ENCODE measurements at places on chromosomes 7 and 10.
A peak's percentile ranks its signal among the peaks of the same experiment; 100 is the strongest.

DNA sequence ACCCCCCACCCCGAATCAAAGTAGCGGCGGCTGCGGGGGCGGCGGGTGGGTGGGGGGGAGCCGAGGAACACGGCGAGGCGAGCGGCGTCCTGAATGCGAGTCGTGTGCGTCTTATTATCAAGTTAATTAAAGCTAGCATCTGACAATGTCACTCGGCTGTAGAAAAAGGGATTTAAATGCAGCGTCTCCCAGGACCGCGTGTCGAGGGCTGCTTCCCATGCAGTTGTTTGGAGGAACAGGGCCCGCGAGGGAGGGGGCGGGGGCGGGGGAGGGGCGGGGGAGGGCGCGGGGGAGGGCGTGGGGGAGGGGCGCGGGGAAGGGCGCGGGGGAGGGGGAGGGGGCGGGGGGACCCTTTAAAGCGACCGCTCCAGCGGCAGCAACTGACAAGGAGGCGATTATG lies 2.7 kb upstream of the UNCX start:
- DNase-seq = no peak

- no peak for DNase-seq
Measured at GRCh38 chr7:158097453-158098124, 490.0 kb downstream of the PTPRN2 start.

DNA sequence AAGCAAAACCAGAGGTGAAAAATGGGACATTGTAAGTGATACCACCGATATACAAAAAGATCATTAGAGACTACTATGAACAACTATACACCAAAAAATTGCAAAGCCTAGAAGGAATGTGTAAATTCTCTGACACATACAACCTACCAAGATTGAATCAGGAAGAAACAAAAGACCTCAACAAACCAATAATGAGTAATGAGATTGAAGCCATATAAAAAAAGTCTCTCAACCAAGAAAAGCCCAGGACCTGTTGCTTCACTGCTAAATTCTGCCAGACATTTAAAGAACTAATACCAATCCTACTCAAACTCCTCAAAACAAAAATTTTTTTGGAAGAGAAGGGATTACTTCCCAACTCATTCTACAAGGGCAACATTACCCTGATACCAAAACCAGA lies 134.0 kb downstream of the TPST1 start:
- DNase-seq = no peak

DNA sequence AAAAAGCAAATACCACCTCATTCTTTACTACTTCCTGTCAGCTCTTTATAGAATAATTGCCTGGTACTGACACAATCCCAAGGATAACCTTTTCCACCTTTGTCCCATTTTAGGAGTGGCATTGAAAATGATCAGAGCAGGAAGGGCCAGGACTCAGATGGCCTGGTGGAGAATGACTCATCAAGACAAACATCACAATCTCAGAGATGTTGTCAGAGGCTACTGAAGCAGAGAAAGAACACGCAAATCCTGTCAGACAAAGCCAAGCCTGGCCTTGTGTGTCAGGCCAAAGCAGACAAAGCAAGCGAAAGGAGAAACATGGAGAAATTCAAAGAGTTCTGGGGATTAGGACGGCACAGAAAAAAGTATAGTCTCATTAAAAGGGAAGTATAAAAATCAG lies 40.9 kb downstream of the NSUN6 start:
- DNase-seq = no peak

- DNase-seq = no peak
Measured at GRCh38 chr7:150369748-150370501, 1.3 kb downstream of the REPIN1 start.

DNA sequence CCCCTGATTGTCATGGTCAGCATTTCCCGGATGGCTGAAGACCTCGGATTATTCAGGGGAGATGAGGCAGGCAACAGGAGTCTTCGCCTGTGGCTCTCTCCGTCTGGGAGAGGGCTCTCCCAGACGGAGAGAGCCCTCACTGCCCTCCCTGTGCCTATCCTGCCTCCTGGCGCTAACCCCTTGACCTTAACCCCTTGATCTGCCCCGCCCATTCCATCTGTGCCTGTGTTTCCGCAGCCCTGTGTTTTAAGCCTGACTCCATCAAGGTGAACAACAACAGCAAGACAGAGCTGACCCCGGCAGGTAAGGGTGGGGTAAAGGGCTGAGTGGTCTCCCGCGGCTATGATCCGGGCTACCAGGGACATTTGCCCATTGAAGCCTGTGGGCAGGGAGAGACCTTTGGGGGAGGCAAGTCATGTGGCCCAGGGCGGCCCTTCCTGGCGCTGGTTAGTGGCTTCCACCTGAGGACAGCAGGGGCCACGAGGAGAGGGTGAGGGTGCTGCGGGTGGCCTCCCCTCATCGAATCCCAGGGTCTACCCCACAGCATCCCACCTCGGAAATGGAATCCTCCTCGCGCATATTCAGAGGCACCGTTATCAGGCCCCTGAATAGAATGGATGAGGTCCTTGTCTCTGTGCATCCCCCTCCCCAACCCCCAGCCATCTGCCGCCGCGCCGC lies 4.2 kb upstream of the MUC12 start:
- DNase-seq = no peak

DNA sequence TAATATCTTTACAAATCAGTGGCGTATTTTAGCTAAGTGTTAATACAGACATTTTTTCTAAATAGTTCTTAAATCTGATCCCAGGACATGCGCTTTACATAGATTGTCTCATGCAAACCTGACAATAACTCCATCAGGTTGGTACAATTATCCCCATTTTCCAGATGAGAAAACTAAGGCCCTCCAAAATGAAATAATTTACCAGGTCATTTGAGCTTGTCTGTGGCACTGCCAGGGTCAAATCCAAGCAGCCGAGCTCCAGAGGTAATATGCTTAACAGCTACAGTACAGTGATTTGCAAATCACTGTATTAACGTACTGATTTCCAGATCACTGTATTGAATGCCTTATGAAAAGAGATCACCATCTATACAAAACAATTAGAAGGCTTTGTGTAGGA lies 223.1 kb downstream of the CHCHD3 start:
- DNase-seq = no peak

DNA sequence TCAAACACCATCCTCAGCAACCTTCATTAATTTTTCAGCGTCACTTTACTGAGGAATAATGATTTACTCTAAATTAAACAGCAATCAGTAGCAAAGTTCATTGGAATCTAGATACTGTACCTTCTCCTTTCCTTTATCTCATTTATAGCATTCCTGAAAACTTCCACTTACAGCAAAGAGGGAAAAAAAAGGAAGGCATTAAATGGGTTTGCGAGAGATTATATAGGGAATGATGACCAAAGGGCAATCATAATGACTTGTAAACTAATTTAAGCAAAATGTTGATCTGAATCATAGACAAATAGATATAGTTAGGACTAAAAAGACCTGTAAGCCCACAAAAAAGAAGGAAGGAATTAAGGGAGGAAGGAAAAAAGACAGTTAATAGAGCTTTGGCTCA lies 42.0 kb downstream of the IPMK start:
- no peak for DNase-seq

GRCh38 chr10:80078448-80079311 lies at the start of gene TMEM254:
TSS of gene TMEM254 (plus strand) at chr10:80078665. CDS start at chr10:80078700, 35 bp downstream.
- DNase-seq = peak; percentile 86

GRCh38 chr10:29681676-29682448 lies 47.1 kb upstream of the SVIL start:
- peak; percentile 82 for DNase-seq

- DNase-seq = no peak
Measured at GRCh38 chr7:70237831-70238575, 639.7 kb downstream of the AUTS2 start.

DNA sequence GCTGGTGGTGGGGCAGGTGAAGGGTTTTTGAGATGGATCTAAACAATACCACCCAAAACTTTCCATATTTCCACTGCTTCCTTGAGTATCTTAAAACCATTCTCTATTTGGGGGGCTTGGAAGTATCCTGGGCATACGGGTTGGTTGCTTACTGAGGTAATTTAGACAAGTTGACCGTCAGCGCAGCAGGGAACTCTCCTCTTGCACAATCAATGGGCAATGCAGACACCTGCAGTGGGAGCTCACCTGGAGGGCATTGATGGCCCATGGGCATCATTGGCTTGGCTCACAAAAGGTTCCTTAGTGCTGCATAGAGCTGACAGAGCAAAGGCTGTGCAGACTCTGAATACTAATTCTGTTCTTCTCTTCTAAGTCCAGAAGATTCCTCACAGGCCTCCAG lies 101.5 kb downstream of the EPDR1 start:
- no peak for DNase-seq

GRCh38 chr7:33986451-33986850 lies 81.1 kb downstream of the BMPER start:
- no peak for DNase-seq
